ENCODE measurements at places on chromosomes 3 and 15.

GRCh38 chr3:178440043-178440442, 96.2 kb upstream of the KCNMB2 start:
- no peak for DNase-seq

- no peak for DNase-seq
Measured at GRCh38 chr3:168341192-168341815, 245.6 kb upstream of the GOLIM4 start.

DNA sequence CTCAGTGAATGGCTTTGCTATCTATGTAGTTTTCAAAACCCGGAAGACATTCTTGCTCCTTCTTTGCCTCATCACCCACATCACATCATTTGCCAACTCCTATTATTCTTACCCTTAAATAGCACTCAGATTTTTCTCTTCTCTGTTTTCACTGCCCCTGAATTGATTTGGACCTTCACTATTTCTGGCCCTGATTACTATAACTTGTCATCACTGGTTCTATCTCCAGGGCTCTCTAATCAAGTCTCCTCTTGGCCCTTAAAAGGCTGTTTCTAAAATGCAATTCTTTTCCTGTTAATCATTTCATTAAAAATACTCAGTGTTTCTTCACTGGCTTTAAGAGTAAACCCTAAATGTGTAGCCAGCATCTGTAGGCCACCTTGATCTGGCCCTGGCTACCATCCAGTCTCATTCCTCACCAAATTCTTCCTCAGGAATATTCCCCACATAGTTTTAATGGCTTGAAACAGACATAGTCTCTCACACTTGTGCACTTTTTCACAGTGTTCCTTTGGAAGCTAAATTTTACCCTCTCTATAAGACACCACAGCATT, 437.1 kb upstream of the CBLB start:
- DNase-seq = no peak

- no peak for DNase-seq
Measured at GRCh38 chr3:86737517-86737916, 253.4 kb downstream of the VGLL3 start.

DNA sequence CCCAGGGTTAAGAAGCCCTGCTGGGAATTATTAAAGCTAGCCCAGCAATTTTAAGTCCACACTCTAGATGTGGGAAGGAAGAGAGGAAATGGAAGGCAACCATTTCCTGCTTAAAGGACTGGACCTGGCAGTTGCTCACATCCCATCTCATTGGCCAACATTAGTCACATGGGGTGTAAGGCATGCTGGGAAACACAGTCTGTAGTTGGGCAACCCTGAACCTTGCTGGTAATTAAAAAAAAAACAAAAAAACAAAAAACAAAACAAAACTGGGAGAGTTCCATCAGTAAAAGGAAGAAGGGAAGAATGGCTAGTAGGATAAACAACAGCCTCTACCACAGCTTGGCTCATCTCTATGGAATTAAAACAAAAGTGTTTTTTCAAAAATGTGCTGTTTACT, 136.0 kb downstream of the VGLL4 start:
- DNase-seq = no peak

Measured in T-helper 9 cell (primary cell).